ENCODE measurements at places on chromosomes 7 and 10.

- DNase-seq, result no peak
These were observed 64.0 kb upstream of the KLF6 start for GRCh38 chr10:3848775-3849635.

- DNase-seq, result no peak
These were observed 96.2 kb upstream of the AMPH start for GRCh38 chr7:38727184-38727940.

DNA sequence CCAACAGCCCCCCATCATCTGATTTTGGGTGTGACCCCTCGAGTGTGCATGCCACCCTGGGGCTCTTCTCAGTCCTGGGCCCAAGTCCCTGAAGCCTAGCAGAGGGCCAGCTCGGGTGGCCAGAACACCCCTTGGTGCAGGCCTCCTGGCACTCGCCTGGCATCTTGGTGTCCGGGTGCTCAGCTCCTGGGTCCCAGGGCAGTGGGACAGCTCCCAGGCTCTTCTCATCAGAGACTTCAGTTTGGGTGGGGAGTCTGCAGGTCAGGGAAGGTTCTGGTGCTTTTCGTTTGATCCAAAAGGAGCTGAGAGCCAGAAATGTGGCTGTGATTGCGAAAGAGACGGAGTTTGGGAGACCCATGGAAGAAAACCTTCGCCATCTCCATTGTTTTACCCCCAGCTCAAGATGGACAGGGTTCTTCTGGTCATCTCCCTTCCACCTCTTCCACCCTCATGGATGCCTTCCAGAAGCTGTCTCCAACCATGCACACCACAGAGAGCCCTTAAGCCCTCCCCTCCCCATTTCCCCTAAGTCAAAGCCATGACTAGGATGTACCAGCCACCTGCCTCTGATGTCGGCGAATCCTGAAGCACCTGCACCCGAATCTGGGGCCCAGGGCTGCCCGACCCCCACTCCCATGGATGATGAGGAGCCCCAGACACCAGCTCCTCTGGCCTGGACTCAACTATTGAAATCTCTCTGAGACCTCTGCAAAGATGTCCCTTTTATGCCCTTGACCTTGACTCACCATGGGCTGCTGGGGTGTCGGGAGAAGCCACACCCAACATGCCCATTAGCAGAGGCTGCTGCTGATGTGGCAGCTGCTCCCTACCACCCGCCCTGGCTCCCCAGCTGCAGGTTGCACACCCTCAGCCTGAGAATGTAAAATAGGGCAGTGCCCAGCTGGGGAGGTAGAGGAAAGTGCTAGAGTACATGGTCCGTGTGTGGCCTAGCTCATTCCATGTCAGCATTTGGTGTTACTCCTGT lies 55.3 kb downstream of the ADCYAP1R1 start:
- no peak for DNase-seq

- DNase-seq, result no peak
These were observed 32.9 kb upstream of the ELFN1 start for GRCh38 chr7:1637155-1637554.

DNA sequence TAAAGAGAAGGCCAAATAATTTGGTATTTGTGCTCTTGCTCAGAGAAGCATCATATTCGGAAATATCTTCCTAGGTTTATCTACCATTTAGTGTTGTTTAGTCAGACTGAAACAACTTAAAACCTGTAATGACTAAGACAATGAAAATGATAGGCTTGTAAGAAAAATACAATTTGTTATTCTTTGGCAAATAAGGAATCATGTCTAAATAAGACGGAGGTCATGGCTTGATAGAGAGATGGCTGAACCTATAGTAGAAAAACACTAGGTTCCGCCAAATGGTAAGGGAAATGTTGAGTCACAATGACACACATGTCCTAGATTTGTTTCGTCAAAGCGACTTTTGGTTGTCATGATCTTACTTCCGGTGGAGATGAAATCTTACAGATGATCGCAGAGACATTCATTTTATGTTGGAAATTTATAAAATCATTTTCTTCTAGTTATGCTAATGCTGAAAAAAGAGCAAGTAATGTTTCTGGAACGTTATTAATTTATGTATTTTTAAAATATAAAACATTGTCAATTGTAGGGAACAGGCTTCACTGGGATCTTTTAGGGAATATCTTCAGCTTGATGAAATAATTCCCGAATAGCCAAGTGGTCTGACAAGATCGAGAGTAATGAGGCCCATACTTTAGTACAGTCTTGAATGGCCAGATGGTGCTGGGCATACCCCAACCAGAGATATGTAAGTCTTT lies 1.0 kb downstream of the SRGN start:
- no peak for DNase-seq

DNA sequence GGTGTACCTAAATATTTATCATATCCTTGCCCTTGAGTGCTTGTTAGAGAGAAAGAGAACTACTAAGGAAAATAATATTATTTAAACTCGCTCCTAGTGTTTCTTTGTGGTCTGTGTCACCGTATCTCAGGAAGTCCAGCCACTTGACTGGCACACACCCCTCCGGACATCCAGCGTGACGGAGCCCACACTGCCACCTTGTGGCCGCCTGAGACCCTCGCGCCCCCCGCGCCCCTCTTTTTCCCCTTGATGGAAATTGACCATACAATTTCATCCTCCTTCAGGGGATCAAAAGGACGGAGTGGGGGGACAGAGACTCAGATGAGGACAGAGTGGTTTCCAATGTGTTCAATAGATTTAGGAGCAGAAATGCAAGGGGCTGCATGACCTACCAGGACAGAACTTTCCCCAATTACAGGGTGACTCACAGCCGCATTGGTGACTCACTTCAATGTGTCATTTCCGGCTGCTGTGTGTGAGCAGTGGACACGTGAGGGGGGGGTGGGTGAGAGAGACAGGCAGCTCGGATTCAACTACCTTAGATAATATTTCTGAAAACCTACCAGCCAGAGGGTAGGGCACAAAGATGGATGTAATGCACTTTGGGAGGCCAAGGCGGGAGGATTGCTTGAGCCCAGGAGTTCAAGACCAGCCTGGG lies 11.4 kb downstream of the SERPINE1 start:
- DNase-seq, result peak; percentile 81

- peak; percentile 15 for DNase-seq
These were observed 198.2 kb downstream of the MAD1L1 start for GRCh38 chr7:2034291-2035201.
